ENCODE measurements at places on chromosomes 12 and 14.

DNA sequence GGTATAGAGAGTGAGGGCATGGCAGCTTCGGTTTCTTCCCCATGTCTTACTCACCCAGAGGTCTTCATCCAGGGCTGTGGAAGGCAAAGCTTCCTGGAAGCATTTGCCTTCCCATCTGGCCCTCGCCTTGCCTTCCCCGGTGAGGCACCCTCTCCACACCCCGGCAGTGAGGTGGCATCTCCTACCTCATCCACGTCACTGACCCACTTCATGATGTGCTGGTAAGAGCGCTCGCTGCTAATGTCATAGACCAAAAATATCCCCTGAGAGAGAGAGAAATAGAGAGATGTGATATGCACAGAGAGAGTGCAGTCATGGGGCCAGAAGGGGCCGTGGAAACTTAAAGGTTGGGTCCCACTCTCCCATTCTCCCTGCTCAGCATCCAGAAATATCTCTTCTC is 8.3 kb upstream of the GPX2 start:
- DNase-seq, result no peak

- no peak for DNase-seq
These were observed 64.4 kb upstream of the TRHDE start for GRCh38 chr12:72207486-72208409.

DNA sequence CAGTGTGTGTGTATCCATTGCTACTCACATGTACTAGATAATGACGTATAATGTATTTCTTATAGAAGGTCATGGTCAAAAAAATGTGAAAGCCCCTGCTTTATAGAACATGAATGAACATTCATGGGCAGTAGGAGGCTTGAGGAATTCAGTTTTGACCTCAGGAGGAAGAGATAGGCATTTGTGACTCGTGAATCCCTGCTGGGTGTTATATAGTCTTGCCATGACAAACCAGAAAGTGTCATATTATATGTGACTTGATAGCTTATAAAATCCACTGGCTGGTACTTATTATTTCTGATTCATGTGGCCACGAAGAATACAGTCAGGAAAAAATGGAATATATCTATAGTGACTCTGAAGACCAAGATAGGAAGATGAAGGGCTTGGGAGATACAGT is 287.6 kb downstream of the CEP128 start:
- DNase-seq, result no peak

- no peak for DNase-seq
These were observed 5.6 kb upstream of the ST8SIA1 start for GRCh38 chr12:22340143-22340542.

DNA sequence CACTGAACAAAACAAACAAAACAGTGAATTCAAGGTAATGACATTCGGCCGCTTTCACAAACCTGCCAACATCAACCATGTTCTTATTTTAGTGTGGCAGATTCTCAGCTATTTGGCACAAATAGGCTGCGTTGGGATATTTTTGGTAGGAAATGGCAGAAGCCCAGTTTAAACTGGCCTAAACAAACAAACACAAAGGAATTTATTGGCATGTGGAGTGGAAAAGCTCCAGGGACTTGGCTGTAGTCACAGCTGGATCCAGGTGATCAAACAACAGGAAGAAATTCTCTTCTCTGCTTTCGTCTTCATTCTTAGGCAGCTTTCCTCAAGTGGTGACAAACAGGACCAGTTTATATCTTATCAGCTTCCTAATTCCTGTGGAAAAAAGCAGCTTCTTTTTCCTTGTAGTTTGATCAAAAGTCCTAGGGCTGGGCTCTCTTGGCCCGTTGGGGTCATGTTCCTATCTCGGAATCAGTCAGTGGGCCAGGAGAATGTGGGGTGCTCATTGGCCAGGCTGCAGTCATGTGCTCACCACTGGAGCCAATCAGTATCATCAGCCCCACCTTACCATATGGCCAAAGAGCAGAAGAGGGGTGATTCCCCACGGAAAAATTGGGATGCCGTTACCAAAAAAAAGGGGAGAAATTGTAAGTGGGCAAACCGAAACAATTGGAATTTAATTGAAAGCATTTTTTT is 22.6 kb downstream of the C12orf75 start:
- no peak for DNase-seq

DNA sequence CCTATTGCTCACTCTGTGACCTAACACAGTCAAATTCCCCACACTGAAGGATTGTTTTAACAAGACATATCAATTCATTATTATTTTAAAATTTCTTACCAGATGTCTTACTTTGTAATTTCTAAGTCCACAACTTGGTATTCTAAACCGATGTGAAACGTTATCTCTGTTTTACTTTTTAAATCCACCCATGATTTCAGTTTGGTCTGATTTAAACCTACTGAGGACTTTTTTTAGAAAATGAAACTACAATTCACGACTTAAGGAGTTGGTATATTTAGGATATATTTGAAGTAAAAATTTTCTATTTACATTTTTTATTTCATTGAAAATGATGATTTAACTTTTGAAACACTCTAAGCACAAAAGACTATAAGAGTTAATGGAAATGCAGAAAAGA is 35.1 kb upstream of the GRIP1 start:
- no peak for DNase-seq

DNA sequence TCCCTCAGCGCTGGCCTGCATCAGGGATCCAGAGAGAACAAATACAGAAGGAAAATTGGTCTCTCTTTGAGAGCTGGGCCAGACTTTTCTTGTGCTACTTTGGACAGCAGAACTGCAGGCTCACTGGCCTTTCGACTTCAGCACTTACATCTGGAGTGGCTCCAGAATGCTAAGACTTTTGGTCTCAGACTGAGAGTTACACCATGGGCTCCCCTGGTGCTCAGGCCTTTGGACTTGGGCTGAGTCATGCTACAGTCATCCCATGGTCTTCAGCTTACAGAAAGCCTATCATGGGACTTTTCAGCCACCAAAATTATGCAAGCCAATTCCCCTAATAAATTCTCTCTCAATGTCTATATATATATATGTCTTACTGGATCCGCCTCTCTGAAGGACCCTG is 9.0 kb upstream of the CD163 start:
- no peak for DNase-seq

- DNase-seq, result no peak
These were observed 142.6 kb downstream of the GPHN start for GRCh38 chr14:66650491-66650911.

- DNase-seq, result no peak
These were observed 54.1 kb downstream of the KRT80 start for GRCh38 chr12:52137746-52138145.

DNA sequence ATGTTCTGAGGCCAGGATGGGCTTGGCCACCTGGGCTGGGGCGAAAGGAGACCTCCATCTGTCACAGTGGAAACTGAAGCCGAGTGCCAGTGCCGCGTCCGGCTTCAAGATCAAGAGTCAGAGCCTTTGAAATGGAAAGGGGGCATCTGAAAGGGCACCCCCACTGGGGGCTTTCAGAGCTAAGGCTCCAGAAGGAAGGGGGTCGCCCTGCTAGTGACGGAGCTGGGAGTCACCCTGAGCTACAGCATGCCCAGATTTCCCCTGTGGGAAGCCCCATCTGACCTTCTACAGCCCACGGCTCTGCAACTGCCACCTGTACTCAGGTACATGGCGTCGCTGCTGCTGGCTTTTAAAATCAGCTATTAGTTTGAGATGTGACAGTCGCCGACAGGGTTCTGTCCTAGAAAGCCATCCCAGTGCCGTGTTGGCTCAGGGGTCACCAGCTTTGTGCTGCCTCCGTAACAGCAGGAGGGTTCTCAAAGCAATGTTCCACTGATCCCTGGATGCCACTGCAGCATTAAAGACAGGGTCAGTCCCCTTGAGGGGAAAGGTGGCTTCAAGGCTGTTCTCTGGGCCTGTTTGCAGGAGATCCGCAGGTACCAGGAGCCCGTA is 31.5 kb downstream of the CCNK start:
- no peak for DNase-seq

- no peak for DNase-seq
These were observed 1.7 kb downstream of the PLEK2 start for GRCh38 chr14:67410313-67410712.

- no peak for DNase-seq
These were observed 41.5 kb downstream of the SPPL3 start for GRCh38 chr12:120862664-120863063.

DNA sequence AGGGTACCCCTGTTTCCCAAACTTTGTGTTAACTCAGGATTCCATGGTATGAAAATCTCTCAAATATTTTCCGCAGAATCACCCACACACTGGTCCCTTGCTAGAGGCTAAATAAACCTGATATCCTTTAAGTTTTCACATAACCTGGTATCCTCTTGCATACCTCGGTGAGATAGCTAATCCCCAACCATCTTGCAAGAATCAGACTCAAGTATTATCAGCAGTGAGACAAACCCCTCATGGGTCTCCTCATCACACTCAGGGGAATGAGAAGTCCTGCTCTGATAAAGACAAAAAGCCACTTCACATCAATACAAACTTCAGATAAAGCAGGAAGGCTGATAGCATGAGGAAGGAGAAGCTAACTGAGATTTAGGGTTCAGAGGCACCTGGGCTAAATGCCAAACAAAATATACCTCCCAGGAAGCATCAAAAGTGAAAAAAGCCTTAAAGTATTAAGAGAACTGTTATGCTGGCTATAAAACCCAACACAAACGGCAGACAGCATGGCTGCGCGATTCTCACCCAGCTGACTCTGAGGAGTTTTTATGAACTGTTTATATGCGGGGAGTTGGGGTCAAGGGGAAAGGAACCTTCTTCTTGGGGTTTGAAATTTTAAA is 96.5 kb downstream of the FOXN3 start:
- DNase-seq, result no peak

DNA sequence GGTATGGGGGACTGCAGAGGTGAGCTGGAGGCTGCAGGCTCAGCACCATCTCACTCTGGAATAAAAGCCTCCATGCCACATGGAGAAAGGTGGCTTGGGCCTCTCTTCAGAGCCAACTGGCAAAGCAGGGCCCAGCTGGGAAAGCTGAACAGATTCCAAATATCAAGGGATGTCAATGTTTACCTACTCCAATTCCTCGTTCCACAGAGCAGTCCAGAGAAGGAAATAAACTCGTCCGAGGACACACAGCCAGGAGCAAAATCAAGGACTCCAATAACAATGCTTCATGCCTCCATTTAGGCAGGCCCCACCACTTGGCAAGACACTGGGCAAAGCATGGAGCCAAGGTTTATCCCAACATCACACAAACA is 36.3 kb upstream of the PNMA1 start:
- DNase-seq, result no peak

GRCh38 chr14:94677747-94678146 is 65.6 kb downstream of the SERPINA3 start:
- DNase-seq, result no peak

DNA sequence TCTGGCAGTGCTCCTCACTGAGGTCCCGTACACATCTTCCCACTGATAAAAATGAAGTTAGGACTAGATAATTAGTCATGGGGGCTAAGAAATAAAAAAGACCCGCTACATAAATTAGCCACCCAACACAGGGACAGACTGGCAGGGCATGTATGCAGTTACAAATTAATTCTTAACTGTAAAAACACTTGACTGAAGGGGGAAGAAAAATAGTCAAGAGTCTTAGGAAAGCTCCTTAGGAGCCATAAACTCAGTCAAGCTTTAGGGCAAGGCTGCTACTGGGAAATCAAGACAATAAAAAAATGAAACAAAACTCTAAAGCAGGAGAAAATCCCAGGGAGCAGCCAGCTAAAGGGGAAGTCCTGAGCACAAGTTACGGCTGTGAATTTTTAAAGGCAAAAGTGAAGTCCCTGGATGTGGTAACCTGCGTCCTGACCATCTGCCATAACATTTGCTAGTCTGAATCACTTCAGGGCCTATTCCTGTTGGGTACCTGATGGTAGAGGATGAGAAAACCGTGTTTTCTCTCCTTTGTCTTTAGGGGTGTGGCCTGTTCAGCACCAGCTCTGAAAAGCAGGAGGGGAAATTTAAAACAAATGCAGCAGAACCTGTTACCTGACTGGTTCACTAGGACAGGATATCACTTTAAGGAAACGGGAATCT is 7.5 kb upstream of the NPFF start:
- DNase-seq, result no peak

GRCh38 chr14:91146661-91147060 is 32.8 kb downstream of the DGLUCY start:
- DNase-seq, result no peak

GRCh38 chr12:47870175-47870781 is 34.5 kb downstream of the VDR start:
- no peak for DNase-seq

- no peak for DNase-seq
These were observed 339.0 kb downstream of the RMST start for GRCh38 chr12:97801471-97802059.

DNA sequence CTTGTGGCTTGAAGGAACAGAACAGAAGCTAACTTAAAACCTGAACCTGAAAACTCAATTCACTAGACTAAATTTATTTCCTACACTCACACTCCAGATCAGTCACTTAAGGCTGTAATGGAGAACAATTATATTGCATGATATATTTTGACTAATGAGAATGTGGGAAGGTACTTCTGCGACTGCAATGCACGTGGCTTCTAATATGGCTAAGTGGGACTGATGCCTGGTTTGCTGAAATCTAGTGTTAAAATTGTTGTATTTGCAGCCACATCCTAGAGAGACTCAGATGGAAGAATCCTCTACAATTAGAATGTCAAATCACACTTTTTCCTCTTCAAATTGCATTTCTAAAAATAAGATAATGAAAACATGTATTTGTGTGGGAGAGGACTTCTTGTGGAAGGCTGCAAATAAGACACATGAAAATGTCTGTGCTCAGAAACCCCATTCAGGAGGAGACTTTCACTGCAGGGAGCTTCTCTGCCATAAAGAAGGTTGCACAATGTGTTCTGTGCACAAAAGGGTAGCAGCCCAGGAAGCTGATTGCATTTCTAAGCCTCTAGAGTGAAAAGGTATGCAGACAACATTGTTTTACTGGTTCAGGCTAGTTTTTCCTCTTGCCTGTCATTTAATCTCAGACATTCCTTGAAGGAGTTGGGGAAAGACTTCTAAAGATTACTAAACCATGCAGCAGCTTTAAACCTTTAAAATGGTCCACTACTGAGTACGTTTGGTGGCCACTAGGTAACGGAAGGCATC is 224.3 kb downstream of the NEDD1 start:
- no peak for DNase-seq

DNA sequence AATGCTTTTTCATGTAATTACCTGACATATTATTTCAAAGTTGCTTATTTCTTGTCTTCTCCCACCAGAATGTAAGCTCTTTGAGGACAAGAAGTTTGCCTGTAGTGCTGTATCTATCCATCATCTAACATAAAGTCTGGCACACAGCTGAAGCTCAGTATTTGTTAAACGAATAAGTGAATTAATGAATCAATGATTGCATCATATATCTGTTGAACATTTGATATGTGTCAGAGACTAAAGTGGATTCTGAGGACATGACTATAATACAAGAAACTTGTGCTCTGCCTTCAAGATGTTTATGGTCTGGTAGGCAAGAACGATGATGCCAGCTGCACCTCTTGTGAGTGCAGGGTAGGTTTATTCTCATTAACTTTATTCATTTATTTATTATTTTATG is 115.4 kb upstream of the SCAF11 start:
- no peak for DNase-seq

- DNase-seq, result no peak
These were observed 61.6 kb upstream of the DYRK2 start for GRCh38 chr12:67586951-67587350.

GRCh38 chr12:132924356-132924755 is 31.8 kb downstream of the ZNF605 start:
- DNase-seq, result no peak
